Activated naive CD4-positive, alpha-beta T cell treated with anti-CD3 and anti-CD28 coated beads for 36 hours (primary cell): ENCODE measurements at places on chromosomes 4 and X. TPM values are rescaled to one million over a fixed set of nuclear protein-coding genes. Genes with fewer than 3 reads are reported as not detected.

DNA sequence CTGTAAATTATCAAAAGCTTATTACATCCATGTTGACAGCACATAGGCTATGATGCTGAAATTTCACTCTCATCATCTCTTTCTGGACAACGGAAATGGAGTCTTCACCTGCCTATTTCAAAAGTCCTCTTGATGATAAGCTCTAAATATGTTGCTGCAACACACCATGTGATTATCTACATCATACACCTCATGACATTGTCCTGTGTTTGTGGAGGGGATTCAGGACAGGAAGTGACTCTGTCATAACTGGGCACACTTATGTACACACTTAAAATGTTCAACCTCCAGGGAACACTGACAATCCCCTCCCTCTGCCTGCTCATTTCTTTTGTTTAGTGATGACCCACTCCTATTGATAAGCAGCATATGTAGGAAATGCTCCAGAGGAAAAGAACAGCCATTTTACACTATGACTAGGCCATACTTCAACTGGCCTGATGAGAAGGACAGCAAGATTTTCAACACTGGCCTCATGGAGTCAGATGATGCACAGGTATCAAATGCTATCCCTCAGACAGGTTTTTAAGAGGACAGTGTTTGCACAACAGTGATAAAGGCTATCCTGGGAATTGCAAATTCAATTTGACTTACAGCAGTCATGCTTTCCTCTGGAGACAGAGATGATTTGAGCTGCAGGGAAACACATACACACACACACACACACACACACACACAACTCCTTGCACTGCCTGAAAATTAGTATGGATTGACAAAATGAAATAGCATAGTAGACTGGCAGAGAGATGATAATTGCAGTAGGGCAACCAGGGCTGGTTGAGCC, 163.3 kb upstream of the RASGEF1B start:
- DNase-seq, result no peak

Gene GAGE12F
- not detected for total RNA-seq

Gene CPLX1
- 0.48 TPM for total RNA-seq

Gene EDA
- 4.2 TPM for total RNA-seq

- peak; percentile 40 for DNase-seq
These were observed at the start of gene PRDM5 for GRCh38 chr4:120922381-120923206. Gene PRDM5 (minus strand): TSS chr4:120922726. CDS start chr4:120922608, 118 bp downstream.

DNA sequence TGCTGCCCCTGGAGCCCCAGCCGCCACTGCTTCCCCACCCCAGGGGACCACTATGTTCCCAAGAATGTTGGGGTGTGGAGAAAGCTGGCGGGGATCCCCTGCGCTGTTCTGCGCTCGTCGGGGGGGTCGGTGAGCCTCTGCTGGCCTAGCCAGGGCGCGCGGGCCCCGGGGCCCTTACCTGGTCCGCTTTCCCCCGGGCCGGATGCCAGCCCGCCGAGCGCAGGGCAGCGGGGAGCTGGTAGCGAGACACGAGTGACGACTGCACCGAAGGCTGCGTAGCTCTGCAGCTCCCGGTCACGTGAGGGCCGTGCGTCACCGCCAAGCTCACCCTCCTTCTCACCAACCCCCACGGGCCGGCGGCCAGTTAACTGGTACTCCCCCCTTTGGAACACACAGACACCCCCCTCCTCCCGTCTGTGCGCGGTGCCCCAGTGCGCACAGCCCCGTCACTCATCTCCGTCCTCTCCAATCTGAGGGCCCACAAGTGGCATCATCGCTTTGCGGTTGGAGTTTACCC, at the start of gene BEX1:
TSS of gene BEX1 (minus strand) at position 254 of the 517 bp plus-strand sequence. CDS start 897 bp downstream, outside the sequence.
- peak; percentile 29 for DNase-seq

Gene TMPRSS11B
- not detected for total RNA-seq

Gene HPSE
- total RNA-seq, result 16.1 TPM

DNA sequence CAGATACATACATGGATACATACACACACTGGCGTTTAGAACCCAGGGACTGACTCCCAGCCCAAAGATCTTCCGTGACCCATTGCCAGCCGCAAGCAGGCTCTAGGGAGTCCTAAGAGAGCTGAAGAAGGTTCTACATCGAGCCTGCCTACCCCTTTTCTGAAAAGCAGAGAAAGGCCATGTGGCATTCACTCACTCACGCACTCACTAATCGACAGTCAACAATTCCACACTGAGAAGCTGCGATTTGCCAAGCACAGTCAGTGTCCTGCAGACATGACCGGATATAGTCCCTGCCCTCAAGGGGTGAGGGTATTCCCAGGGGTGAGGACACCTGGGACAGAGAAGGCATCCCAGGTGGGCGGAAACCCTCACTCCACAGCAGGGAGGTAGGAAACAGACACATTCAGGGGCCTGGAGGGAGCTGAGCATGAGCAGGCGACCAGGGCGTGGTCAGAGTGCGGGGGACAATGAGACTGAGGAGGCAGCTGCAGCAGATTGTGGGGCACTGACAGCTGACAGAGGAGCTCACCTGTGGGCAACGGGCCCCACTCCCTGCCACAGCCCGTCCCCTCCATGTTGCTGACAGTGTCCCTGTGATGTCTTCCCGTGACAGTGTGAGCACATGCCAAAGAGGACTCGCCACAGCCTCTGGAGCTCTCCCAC, 13.2 kb upstream of the MAN2B2 start:
- no peak for DNase-seq

Gene TNIP2
- total RNA-seq, result 54.2 TPM

DNA sequence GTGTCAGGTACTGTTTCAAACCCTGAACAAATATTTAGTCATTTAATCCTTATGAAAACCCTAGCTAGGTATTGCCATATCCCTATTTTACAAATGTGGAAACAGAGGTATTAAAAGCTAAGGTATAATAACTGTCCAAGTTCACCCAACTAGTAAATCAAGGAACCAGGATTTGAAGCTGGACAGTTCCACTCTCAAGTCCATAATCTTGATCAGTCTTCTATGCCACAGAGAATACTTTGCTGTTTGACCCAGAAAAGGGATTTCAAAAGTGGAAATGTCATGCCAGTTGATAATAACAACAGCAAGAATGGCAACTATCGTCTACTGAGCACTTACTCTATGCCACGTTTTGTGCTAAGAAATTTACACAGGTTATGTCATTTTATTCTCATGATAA, 90.4 kb upstream of the KIT start:
- DNase-seq, result no peak

Gene TMSB15C
- total RNA-seq, result 2.1 TPM

DNA sequence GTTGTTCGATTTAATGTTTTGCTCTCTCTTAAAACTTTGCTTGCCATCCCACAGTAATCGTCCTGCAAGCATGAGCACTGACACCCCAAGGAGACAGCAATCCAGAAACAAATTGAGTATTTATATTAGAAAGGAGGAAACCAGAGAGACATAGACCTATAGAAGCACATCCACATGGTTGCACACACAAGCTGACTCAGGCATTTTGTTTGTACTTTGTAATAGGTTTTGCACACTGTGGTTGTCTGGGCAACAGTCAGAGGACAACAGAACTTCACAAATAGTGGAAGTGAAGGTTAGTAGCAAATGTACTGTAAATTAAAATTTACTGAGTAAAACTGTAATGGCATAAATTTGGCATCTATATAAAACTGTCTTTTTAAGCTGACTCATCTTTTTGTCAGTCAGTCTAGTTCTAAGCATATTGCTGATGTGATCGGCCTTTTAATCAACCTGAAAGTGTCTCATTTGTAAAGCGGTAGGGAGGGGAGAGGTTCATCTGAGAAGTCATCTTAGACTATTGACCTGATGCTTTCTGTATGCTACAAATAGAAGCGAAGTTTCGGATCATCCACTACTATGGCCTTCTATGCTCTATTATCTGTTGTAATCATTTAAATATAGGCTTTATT, 1624.7 kb downstream of the ARAP2 start:
- DNase-seq, result no peak

DNA sequence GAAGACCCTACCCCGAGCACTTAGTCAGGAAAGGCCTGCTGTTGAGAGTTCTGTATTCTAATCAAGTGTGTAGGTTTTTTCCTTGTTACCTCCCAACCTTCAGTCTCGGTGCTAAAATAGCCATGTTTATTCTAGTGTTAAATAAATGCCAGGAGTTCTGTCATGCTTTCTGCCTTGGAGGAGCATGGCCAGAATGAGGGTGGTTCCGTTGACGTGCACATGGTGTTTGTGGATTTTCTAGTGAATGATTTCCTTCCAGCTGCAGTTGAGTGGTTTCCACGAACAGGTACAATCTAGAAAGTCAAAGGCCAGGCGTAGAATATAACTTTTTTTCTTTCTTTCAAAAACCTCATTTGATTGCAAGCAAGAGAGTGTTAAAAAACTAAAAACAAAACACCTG, 21.0 kb downstream of the TRMT44 start:
- no peak for DNase-seq

- DNase-seq, result no peak
These were observed 43.9 kb downstream of the ZNF280C start for GRCh38 chrX:130224810-130225209.

DNA sequence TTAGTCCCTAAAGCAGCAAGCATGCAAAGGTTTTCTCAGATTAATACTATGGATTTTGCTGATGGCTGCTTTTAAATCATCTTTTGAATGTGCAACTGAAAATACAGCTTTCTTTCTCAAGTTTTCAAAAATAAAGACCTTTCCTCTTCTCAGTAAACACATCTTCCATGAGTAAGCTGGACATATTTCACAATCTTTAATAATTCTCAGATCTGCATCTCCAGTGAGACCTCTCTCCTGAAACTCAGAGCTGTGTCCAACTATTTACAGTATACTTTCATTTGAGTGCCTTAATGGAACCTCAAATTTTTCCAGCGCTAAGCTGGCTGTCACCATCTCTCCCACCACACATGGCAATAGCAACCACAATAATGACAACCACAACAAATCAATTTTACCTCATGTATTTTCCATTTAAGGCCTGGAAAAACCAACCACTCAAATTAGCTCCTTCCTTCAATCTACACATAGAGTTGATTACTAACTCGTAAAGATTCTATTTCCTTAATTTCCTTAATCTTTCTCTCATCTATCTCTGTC, 192.4 kb upstream of the RPL34 start:
- DNase-seq, result no peak

DNA sequence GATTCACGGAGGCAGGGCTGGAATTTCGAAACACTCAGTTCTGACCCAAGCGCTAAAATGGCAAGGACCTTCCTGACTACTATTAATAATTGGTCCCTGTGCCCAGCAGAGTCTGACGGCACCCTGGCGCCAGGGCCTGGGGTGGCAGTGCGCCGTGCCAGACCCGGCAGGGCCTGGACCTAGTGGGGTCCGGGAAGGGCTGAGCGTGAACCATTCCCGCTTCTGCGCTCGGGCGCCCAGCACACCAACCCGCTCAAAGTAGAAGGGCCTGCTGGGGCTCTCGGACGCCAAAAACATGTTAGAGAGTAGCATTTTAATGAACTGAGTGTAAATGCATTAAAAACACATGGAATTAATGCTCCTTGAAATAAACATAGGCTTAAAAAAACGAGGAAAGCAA, 346.7 kb upstream of the SFRP2 start:
- no peak for DNase-seq
